Endodermal cell (in vitro differentiated cells): ENCODE measurements at places on chromosomes 13 and 19.
A peak's percentile ranks its signal among the peaks of the same experiment; 100 is the strongest.

GRCh38 chr19:55041627-55042343 lies 3.7 kb upstream of the GP6 start:
- DNase-seq, result no peak

DNA sequence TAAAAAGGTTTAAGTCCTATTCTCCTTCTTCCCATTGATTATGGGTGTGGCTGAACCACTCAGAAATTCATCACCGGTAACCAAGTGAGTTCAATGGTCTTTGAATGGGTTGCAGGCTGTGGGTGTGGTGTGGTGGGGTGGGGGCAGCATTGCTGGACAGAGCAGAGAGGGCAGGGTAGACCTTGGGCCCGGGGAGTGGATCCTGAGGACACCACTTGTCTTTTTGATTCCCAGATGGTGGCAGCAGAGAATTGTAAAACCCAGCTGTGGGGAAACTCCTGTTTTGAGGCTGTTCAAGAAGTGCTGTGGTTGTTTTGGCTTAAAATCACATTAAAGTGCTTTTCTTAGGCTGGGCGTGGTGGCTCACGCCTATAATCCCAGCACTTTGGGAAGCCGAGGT lies 45.8 kb upstream of the RGCC start:
- peak; percentile 73 for DNase-seq

- DNase-seq, result peak; percentile 75
These were observed 441 bp downstream of the INAFM1 start for GRCh38 chr19:47274891-47275761.

- no peak for DNase-seq
These were observed 192.1 kb upstream of the GPR12 start for GRCh38 chr13:26952551-26953143.

DNA sequence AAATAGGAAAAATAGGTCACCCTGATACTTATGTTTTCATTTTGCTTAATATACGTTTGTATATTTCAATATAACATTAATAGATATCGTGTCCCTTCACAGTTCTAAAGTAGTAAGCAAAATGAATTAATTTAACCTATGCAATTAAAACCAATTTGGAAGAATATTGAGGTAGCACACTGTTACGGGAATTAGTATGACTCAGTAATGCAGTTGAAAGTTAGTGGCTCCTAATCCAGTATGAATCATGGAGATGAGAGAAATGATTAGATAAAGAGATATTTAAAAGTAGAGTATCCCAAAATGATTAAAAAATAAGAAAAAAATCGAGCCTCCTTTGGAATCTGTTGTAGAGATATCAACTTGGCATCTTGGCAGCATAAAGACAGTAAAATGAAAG lies 177.0 kb upstream of the SLITRK6 start:
- DNase-seq, result no peak

DNA sequence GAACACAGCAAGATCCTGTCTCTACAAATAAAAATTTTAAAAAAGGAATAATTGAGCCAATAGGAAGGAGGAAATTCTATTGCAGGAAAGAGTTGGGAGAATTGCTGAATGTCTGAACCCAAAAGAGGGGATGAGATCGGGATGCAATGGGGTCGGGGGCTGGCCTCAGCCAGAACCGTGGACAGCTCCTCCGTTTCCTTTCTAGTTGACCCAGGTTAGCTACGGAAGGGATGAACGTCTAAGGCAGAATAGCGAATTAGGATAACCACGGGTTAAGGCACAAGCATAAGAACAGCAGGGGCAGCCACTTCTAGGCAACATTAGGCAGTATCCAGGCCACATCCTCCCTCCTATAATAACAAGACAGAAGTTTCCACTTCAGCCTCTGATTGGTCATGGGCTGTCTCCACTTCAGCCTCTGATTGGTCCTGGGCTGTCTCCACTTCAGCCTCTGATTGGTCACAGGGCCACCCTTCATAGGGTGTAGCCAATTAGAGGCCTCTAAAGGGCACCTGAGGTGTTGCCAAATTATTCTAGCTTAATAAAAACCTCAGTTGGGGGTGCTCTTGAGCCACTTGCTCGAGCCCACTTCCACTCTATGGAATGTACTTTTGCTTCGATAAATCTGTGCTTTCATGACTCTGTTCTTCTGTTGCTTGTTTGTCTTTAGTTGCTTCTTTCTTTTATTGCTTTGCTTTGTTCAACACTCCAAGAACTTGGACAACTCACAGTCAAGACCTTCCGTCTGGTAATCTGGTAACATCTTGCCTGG lies 24.9 kb upstream of the TPM4 start:
- DNase-seq, result peak; percentile 73

DNA sequence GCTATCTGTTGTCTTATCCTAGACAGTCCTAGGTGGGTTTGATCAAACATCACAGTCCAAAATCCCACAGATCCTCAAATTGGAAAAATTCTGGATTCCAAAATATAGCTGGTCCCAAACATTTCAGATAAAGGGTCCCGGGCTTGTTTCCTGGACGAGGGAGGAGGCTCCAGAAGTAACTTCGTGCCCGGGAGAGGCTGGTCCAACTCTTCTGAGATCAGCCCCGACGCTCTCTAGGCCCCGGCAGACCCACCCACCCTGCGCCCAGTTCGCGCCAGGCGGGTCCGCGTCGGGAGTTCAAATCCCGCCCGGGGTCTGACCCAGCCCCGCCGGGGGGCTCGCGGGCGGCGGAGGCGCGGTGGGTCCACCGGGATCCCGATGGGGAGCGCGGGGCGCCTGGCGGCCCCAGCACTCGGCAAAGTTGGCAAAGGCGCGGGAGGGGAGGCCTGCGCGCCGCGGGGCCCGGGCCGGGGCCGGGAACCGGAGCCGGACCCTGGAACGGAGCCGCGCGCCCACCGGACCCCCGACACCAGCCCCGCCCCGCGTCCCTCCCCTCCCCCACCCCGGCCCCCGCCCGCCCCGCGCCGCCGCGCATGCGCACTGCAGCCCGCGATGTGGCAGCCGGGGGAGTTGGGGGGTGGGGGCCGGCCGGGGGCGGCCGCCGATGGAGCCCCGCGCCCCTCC lies 513 bp downstream of the MIER2 start:
- peak; percentile 75 for DNase-seq

DNA sequence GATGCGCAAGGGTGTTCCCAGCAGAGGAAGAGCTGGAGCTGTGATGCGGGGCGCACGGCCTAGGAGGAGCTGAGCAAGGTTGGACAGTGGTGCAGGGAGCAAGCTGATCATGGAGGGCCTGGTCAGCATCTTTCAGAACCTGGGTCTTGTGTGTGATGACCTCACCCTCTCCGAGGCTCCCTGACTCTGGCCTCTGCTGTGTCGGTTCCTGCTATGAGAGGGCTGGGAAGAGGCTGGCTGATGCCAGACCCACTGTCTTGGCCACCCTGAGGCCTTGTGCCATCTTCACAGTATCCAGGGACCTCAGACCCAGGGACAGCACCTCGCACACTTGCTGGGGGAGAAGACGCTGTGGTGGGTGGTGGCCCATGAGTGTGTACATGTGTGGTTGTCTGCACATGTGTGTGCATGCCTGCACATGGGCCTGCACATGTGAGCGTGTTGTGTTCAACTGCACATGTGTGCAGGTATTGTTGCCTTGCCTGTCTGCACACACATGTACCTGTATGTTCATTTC lies 16.5 kb upstream of the C13orf46 start:
- DNase-seq, result no peak

DNA sequence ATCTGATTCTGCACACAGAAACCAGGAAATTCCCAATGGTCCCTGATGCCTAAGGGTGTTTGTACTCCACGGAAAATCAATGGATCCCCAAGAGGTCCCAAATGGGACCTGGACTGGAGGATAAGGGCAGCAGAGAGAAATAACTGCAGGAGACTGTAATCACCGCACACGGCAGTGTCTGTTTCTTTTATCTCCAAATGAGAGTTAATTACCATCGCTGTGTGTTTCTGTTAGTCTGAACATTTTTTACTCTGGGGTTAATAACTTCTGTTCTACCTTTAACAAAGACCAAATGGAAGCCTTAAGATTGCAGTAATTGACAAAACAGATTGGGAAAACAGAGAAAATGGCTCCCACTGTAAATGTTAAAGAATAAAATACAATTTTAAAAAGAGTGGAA lies 320.9 kb downstream of the DCLK1 start:
- DNase-seq, result no peak

DNA sequence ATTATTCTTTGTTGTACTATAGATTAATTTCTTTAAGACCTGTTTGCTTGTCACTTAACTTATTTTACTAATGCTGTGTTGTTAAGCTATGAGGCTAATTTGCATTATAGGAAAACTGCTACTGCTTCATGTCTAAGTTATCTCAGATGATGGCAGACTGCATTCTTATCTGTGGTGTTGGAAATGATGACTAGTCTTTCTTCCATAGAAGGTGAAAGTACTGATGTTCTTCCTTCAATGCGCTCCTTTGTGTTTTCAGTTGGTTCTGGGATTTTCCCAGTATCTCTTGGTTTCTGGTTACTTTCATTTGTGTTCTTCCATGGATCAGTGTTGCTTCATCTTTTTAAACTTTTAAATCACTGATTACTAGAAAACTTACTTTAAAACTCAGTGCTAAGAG lies 46.9 kb downstream of the TPP2 start:
- no peak for DNase-seq

DNA sequence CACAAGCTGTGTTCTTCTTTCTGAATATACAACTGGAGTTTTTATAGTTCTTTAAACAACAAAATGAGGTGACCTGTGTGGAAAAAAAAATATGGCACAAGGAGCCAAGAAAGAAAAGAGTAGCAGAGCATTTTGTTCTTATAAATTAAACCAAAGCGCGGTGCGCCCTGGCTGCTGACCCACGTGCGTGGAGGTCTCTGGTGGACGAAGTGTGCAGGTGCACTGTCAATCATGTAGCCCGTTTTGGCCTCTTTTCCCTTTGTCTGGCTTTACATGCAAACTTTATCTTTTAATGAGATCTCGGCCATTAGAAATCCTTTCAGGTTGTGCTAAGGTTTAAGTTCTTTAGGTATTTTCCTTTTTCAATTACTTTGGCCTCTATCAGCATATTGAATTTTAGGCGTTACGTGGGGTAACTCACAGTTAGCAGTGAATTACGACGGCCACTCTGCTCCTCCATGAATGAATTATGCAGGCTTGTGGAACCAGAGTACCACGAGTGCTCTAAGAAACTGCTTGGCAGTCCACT lies 443.9 kb upstream of the SLC10A2 start:
- no peak for DNase-seq

GRCh38 chr13:44904967-44905366 lies 84.3 kb downstream of the NUFIP1 start:
- DNase-seq, result no peak

DNA sequence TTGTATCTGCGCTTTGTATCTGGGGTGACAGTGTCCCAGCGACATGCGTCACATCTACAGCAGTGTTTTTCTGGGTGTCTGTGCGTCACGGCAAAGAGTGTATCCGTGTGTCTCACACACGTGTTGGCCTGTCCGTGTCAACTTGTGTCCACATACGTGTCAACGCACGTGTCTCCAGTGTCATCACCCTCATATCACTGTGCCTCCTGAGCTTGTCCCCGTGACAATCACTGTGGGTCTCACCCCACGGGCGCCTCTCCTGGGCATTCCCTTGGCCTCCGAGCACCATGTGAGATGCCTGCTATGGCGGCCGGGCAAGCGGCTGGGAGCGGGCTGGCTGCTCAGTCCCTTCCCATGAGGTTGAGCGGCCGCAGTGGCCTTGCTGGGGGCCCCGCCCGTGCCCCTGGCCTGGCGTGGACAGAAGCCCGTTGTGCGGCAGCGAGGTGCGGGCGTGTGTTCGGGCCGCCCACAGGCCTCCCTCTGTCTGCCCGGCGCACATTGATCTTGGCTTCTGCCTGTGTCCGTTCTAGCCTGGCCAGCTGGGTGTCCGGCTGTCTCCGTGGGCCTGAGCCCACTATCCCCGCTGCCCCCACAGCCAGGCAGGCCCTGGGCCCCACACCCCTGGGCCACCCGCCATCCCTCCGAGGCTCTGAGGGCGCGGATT lies 6.4 kb downstream of the NFIX start:
- DNase-seq, result no peak

DNA sequence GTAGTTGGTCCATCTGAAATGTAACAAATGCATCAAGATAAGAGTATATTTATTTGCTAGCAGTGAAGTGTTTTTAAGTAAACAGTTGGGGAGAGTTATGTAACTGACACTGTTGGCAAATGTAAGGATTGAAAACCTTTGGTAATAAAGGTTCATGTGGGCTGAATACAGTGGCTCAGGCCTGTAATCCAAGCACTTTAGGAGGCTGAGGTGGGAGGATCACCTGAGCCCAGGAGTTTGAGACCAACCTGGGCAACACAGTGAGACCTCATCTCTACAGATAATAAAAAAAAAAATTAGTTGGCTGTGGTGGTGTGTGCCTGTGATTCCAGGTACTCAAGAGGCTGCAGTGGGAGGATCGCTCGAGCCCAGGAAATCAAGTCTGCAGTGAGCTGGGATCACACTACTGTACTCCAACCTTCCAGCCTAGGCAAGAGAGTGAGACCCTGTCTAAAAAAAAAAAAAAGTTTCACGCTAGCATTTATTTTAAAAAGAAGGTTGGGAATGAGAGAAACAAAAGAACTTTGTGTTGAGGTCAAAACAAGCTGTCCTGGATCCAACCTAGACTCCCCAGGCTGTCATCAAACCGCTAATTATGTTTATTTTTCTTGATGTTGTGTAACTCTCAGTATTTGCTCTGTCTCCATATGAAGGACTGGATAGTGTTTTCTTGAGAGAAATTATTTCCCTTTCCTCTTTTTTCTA lies 20.7 kb downstream of the SETDB2 start:
- no peak for DNase-seq

DNA sequence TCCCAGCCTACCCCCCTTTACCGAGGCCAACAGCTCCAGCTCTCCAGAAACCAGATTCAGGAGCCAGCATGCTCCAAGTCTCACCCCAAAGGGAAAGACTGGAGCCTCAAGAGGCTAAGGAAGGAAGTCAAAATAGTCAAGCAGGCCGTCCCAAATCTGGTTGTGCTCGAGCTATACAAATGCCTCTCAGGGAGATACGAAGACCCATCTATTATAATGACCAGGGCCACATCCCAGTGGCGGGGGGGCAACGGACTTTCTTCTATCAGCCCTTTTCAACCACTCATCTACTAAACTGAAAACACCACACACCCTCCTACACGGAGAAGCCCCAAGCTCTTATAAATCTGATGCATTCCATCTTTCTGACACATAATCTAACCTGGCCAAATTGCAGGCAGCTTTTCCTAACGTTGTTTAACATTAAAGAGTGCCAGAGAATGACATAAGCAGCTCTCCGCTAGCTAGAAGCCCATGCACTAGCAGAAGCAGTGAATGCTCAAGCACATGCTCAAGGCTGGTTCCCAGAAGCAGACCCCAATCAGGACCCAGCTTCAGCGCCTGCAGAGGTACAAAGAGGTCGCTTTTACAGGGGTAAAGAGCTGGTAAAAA lies 104.6 kb upstream of the ZNF98 start:
- DNase-seq, result no peak
